Amygdala (tissue), 56 donors: ENCODE measurements at places on chromosomes 11 and 22.

DNA sequence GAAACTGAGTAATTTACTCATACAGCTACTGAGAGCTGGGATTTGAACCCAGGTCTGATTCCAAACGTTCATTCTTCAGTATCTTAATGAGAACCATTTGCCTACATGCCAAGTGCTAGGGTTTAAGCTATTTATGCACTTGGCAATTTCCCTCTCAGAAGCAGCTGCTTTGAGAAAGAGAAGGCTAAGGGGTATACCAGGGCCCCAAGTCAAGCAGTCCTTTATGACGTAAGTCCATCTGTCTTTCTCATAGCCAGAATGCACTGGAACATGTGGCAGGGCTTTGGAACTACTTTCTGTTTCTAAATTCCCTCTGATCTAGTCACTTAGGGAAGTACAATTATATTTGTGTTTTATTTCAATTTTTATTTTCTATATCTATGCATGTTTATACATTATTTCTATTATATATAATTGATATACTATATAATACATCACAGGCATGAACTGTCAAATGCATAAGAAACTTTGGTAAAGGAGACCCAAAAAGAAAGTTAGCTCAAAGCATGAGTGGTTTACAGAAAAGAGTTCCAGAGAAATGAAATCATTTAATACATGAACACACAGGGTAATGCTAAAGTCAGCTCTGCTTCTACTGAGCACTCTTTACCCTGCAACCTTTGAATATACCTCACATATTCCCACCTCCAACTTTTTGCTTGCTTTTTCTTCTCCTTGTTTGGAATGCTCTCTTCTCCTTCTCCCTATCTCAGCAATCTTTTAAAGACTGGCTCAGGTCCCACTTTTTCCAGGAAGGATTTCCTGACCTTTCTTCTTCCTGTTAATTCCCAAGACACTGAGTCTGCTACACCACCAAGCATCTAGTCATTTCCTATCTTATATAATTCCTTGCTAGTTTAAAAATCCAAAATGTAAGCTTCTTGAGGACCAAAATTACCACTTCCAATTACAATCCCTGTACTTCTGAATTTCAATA lies 80.5 kb upstream of the GDPD4 start:
- no peak for DNase-seq

DNA sequence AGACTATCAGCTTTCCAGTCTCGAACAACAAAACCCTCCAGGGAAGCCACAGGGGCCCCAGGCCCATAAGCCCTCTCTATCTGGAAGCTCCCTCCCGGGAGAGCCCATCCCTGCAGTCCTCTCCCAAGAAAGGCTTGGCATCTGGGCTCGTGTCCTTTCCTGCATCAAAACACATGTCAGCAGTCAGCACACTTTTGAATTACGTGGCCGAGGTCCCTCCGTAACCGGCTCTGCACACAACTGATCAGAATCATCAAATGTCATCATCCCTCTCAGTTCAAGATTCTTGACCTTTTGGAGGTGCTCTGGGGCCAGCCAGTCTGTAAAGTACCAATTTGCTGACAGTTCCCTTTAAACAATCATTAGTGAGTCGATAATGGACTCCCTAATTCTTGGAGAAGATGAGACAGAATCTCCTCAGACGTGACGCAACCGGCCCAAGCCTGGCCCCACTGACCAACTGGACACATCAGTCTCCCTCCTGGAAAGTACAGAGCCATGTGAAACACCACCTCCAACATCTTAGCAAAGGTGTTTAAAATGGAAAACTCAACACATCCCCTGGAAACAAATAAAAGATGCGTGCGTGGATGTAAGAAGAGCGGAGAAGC lies 33.6 kb downstream of the MAFF start:
- no peak for DNase-seq

DNA sequence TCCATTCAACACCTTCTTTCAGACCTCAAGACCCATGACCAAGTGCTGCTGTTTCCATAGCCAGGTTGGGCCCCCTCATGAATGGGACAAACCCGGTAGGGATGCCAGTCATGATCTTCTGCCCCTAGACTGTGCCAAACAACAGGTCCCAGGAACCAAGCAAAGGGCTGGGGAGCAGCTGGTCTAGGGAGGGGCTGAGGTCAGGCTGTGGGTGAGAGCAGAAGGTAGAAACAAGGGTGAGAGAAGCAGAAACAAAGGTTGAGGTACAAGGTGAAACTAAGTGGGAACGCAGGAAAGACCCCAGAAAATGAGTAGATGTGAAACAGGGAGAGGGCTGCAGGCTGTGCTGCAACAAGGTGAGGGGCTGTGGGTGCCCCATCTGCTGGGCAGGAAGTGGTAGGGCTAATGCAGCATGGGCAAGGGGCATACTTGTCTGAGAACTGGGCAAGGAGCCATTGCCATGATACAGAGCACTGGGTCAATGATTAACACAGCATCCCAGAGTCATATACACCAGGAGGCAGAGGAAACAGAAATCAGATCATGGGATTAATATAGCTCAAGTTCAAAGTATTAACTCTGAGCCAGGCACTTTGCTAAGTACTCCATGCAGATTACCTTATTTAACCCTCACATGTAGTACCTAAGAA lies 45.9 kb downstream of the SLC1A2 start:
- no peak for DNase-seq

DNA sequence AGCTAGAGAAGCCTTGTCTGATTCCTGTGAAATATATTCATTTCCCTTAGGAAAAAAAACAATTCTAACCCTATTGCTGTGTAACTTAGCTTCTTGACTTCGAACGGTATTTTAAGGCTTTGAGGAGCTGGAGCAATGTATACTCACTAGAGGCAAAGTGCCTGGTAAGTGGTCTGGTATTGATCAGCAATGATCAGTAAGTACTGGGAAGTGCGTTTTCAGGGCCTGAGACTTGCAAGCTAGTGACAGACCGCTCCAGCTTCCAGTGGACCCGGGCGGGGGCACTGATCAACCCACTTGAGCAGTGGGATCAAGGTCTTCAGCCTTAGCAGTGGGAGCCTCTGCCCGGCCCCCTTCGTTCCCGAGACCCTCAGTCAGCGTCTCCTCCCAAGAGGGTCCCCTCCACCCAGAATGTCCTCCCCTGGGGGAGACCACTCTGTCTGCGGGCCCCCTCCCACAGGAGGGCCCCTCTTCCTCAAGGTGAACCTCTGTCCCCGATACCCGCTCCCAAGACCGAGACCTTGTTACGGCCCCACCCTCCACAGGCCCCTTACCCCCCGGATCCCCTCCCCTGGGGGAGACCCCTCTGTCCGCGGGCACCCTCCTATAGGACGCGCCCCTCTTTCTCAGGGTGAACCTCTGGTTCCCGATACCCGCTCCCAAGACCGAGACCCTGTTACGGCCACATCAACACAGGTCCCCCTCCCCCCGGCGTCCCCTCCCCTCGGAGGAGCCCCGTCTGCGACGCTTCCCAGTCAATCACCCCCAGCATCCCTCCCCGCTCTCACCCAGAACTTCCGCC lies 452 bp upstream of the ATXN10 start:
- peak; percentile 44 for DNase-seq

DNA sequence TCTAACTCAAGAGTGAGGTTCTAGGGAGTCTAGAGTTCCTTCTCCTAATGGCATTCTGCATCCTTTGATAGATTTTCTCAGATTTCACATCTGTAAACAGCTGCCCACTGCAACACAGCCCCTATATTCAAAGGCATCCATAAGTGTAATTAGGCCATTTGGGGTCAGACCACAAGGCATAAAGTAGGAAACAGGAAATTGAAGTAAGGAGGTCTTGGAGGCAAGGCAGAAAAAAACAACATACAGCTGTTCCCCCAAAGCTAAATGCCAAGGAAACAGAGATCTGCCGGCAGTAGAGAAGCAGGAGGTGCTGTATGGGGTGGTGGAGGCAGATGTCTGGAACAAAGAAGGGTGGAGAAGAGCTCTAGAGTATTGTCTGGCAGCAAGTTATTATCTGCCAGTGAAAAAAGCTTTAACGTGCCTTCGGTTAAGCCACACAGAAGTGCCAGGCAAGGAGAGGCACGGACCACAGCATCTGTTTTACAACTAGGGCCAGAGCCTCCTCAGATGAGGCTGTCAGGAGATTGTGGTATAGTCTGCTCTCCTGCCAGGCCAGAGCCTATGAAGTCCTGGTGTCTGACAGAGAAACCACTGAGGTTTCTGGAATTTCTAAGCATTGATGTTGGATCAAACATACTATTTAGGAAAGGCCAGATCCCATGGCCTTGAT lies 100.2 kb upstream of the CHRM4 start:
- DNase-seq: no peak

DNA sequence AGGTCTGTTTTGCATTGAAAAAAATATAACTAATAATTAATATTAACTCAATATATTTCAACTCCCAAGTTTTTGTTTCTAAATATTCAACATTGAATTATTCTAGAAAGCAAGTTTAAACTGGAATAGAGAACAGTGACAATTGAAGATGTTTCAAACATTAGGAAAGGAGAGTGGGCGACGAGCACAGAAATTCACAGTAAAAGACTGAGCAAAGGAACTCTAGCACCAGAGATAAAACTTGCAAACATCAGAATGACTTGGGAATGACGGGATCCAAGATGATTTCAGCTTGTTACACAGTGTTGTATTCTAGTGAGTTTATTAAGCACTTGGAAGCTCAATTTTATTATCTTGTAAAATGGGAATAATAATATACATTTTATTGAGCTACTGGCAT lies 56.6 kb upstream of the CNTN5 start:
- DNase-seq: no peak

DNA sequence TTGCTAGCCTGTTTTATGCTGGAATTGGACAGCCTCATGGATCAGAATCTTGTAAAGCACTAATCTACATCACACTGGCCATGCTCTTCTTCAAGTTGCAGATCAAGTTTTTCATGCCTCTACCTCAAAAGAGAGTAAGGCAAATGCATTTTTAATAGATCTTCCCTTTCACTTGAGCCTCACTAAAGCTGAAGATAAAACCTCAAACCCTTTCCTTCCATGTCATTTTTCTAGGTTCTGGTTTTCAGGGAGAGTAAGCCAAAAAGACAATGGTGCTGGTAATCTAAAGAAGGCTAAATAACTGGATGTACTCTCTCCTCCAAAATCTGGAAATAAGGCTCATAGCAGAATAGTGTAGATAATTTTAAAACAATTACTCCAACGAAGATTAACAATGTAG lies 28.3 kb downstream of the POU2AF1 start:
- no peak for DNase-seq

- DNase-seq: no peak
Measured at GRCh38 chr22:39241794-39242594, 2.8 kb downstream of the PDGFB start.

DNA sequence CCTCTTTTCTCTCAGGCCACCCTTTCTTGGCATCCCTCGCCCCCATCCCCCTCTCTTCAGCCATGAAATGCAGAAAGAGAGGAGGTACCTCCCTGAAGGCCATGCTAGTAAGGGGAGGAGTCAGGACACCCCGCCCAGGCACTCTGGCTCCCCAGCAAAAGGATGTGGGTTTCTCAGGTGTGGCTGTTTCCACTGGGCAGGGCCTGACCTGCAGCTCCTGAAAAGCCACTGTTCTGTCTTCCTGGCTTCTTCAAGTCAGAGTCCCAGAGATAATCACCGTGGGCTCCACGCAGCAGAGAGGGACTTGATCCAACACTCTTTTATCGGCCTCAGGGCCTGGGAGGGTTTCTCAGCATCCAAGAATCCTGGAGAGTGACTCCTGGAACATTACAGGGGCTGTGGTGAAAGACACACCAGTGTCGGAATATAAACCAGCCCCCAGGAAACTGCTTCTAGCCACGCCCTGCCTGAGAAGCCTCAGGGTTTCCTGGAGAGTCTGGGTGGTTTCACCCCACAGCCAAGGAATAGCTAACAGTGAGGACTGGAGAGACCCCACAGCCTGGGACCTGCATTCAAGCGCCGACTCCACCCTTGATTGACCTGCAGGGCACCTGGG lies 45.7 kb upstream of the TSPAN18 start:
- no peak for DNase-seq
